ENCODE measurements at places on chromosomes 11 and 22.

- DNase-seq, result no peak
These were observed 17.3 kb downstream of the APOL3 start for GRCh38 chr22:36143066-36143815.

- no peak for DNase-seq
These were observed 7.6 kb downstream of the NECTIN1 start for GRCh38 chr11:119721129-119722120.

DNA sequence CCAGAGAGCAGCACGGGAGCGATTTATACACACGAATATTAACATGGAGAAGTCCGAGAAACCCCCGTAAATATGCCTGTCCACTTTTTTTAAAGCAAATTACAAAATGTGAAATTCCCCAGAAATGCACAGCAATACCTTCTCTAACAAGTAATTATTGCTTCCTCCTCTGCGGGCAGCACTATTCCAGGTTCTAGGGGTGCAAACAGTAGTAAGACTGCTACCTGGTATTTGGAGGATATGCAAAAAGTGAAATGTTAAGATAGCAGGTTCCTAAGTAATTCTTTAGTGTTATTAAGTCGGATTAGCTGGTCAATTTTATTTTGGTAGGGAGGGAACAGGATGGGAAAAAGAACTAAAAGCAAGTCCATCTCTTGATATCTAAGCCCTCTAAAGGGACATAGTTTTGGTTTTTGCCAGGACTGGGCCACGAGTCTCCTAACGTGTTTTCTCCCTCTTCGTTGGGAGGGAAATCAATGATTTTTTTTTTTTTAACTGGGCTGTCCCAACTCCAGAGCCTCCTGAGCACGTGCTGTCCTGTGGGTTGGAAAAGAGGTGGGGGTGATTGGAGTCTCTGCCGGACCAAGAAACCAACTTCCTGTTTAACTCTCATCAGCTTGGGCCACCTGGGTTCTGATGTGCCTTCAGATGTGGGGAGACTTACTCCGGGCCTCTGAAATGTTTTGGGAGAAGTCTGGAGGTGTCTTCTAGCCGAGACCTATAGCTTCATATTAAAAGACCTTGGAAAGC is 1.7 kb upstream of the XBP1 start:
- no peak for DNase-seq

DNA sequence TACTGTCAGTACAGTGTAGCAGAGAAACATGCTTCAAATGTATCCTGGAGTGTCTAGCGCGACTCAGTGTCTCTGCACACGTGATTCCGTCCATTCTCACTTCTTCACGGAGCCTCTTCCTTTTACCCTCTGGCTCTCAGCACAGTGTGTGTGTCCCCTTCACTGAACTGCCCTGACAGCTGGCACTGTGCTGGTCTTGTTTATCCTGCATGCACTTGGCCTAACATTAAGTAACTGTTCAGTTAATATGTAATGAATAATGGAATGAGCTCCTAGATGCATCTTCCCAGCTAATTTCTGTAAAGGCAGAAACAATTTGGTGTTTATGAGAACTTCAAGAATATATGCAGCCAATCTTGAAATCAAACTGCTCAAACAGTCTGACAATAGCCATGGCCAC is 44.4 kb downstream of the KMT5B start:
- no peak for DNase-seq

DNA sequence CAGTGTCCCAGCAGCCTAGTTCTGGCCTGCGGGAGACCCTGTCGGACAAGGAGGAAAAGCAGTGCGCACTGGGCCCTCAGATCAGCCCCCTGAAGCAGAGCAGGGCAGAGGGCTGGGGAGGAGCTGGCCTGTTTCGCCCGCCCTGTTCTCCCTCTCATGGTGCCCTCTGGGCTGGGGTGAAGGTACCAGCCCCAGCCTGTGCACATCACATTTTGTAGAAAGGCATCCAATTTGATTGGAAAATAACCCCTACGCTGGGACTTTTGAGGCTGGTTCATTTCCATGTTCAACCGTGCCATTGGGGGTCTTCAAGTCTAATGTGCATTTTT is 832 bp upstream of the NAP1L4 start:
- no peak for DNase-seq

- DNase-seq, result no peak
These were observed 196.0 kb downstream of the CEP164 start for GRCh38 chr11:117523680-117524079.

DNA sequence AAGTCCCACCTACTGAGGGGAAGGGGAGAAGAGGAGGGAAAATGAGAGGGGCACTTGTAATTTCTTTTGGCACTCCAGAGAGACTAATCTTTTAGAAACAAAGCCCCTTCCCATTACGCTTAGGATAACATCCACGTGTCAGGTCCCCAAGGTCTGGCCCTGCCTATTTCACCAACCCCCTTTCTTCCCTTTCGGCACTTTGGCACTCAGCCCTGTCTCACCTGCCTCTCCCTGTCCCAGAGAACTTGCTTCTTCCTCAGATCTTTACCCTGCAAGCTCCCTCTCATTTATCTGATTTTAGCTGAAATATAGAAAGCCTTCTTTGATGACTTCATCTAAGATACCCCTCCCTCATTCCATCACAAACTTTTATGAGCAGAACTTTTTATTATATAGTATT is 55.5 kb downstream of the RASSF10 start:
- no peak for DNase-seq

DNA sequence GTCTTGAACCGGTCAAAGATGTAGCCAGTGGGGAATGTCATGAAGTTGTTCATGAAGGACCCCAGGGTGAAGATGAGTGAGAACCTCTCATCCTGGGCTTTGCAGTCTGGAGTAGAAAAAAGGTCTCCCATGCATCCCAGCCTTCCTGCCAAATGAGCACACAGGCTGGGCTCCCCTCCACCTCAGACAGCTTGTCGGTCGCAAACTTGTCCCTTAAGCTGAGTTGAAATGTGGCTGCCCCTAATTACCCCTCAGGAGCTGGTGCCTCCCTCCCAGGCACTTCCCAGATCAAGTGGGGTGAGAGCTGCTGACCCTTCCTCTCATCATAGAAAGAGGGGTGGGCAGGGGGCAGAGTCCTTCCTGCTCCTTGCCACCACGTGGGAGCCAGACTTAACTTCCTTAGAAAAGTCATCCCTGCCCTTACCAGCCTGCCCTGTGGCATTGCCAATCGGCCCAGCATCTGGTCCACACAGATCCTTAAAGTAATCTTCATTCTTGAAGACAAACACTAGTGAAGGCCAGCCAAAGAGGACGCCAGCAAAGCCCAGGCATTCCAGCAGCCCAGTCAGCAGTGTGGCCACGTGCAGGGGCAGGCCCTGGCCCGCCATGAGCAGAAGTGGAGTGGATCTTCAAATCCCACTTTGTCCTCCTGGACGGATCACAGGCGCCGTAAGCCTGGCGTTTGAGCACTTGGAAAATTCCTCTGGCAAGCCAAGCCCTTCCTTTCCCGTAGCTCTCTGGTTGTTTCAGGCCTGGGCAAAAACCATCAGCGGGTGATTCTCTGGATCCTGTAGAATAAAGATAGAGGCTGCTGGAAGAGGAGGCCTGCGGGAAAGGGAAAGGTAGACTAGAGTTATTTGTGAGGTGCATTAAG is 1.1 kb downstream of the SLC43A3 start:
- DNase-seq, result no peak

DNA sequence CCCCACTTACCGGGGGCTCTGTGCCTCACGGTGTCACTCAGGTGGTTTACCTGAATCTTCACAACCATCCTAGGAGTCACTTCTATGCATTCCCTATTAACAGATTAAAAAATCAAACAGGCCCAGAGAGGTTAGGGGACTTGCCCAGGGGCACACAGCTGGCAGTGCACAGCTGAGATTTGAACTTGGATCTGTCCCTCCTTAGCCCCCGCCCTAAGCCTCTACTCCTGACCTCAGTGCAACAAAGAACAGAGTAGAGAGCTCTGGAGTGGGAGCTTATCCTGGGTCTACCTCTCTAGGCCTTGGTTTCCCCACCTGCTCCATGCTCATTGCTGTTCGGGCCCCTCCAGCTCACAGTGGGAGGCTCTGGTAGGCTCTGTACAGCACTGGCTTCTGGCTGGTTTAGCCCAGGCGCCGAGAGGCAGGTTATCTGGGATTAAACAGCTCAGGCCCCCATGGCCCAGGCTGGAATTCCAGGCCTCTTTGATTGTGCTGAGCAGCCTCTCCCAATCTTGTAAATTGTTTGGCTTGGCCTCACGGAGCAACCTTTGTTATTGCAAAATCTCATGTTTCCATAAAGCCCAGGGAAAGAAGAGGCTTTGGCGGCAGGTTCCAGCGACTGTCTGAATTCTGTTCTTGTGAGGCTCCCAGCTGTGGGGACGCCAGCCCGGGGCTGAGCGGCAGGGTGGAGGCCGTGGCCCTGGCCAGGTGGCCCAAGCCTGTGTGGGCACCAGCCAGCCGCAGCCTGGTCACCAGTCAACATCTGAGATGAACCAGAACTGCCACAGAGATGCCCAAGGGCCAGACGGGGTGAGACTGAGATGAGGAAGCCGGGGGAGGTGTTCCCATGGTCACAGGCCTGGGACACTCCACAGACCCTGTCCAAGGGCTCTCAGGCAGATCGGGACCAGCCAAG is 28.9 kb upstream of the SHISAL1 start:
- no peak for DNase-seq

GRCh38 chr11:79201677-79202347 is 239.0 kb downstream of the TENM4 start:
- DNase-seq, result no peak

GRCh38 chr11:38547462-38547861 is 1949.4 kb upstream of the RAG2 start:
- DNase-seq, result no peak

DNA sequence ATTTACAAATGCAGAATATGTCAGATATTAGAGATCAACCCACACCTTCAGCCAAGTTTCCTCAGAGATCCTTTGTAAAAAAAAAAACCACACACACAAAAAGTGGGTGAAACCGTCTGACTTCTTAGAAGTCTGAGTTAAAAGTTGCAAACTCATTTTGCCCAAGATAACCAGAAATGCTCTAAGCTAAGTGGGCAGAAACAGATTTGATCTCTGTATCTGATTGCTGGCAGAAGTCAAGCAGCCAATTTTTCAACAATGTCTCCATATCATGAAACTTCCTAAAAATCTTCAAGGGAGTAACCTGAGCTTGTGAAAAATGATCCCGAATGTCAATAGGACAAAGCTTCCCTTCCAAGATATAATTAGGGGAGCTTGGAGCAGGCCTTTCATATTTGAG is 28.6 kb upstream of the ATXN10 start:
- no peak for DNase-seq

DNA sequence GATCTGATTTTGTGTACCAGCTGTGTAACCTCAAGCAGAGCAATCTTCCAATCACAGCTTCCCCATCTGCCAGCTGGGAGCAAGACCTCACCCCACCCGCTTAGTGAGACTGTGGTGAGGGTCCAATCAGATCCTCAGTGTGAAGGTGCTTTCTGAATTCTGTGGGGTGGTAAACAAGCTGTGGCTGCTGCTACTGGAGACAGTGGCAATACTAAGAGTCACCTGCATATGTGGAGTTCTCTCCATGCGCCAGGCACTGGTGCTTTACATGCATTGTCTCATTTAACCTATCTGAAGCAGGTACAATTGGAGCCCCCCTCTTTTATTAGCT is 50.4 kb downstream of the CWC15 start:
- DNase-seq, result no peak

GRCh38 chr11:129283141-129283540 is 91.0 kb upstream of the ARHGAP32 start:
- DNase-seq, result no peak

GRCh38 chr11:45178890-45179671 is 32.6 kb downstream of the PRDM11 start:
- DNase-seq, result no peak

DNA sequence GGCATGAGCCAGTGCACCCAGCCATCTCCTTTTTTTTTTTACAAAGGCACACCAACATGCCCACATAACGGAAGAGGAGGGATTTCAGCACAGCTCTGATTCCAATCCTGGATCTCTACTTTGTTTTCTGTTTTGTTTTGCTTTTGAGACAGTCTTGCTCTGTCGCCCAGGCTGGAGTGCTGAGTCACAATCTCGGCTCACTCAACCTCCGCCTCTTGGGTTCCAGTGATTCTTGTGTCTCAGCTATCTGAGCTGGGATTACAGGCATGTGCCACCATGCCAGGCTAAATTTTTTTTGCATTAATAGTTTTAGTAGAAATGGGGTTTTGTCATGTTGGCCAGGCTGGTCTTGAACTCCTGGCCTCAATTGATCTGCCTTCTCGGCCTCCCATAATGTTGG is 28.1 kb downstream of the VSTM5 start:
- DNase-seq, result no peak

GRCh38 chr11:128728767-128729587 is 35.1 kb downstream of the FLI1 start:
- DNase-seq, result no peak
